ENCODE measurements at places on chromosomes 6 and 20. TPM values are rescaled to one million over a fixed set of nuclear protein-coding genes. Genes with fewer than 3 reads are reported as not detected.

GRCh38 chr6:6788394-6789032 lies 200.0 kb downstream of the LY86 start:
- DNase-seq: no peak

GRCh38 chr6:41697861-41698781 lies 37.3 kb downstream of the TFEB start:
- peak; percentile 81 for DNase-seq

GRCh38 chr20:35635652-35636051 lies 20.0 kb downstream of the SPAG4 start:
- DNase-seq: no peak

GRCh38 chr20:16621435-16622141 lies 48.3 kb upstream of the KIF16B start:
- DNase-seq: no peak

DNA sequence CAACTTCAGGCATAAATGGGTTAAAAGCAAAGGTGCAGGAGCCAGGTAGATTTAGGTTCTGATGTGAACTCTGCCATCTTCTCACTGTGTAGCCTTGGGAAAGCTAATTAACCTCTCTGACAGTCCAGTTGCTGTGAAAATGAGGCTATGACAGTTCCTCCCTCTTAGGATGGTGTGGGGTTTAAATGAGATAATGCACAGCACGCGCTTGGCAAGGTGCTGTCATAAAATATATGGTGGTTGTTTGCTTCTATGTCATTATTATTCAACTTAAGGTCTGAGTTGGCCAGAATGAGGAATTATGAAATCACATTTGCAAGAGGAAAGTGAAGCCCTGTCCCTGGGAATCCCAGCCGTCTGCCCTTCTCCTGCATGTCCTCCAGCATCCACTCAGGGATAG lies 15.5 kb upstream of the BCAS1 start:
- no peak for DNase-seq

GRCh38 chr6:70680396-70680795 lies 12.7 kb downstream of the SMAP1 start:
- DNase-seq: no peak

GRCh38 chr6:89669002-89669401 lies 30.5 kb upstream of the LYRM2 start:
- DNase-seq: no peak

- DNase-seq: no peak
These were observed 906 bp upstream of the COL12A1 start for GRCh38 chr6:75206576-75207342.

Gene RSPO4
- polyA plus RNA-seq: 0.08 TPM

Gene SRSF12
- 0.14 TPM for polyA plus RNA-seq

- DNase-seq: no peak
These were observed 366.5 kb downstream of the PLCB1 start for GRCh38 chr20:8498571-8498970.

Gene IRF4
- polyA plus RNA-seq: 0.01 TPM

GRCh38 chr20:34016736-34017135 lies 23.0 kb downstream of the RALY start:
- DNase-seq: no peak

Gene HMGCLL1
- not detected for polyA plus RNA-seq

GRCh38 chr6:72855471-72855870 lies 233.6 kb downstream of the KCNQ5 start:
- DNase-seq: no peak

DNA sequence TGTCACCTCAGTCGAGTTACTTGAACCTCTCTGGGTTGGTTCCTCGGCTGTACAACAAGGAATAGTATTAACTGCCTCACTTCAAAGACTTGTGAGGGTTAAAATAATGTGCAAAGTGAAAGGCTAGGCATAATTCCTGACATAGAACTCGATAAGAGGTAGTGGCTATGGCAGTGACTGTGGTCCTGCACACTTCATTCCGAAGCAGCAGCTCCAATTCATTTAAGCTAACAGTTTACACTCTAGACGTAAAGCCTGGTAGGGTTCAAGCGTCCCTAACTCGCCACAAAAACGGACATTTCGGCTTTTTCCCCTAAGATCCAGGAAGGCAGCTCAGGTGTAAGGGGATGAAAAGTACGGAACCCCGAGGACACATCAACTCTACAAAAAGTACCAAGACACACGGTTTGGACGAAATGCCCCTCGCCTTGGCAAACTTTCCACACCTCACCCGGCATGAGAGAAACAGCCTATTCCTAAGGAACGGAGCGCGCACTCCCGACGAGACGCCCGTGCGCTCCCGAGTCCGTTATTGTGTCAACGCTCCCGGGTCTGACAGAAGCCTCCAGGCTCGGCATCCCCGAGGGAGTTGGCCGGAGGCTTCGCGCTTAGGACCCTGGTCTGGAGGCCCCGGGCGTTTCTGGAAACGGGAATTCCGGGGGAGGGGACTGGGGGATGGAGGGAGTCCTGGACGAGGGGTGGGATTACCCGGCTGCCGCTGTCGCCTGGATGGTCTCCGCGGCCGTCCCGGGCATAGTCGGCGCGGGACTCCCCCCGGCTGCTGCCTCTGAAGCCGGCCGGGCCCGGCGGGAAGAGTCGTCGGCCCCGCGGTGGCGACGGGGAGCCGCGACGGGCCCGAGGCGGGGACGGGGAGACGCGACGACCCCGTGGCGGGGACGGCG lies 937 bp downstream of the ZNF318 start:
- peak; percentile 42 for DNase-seq

DNA sequence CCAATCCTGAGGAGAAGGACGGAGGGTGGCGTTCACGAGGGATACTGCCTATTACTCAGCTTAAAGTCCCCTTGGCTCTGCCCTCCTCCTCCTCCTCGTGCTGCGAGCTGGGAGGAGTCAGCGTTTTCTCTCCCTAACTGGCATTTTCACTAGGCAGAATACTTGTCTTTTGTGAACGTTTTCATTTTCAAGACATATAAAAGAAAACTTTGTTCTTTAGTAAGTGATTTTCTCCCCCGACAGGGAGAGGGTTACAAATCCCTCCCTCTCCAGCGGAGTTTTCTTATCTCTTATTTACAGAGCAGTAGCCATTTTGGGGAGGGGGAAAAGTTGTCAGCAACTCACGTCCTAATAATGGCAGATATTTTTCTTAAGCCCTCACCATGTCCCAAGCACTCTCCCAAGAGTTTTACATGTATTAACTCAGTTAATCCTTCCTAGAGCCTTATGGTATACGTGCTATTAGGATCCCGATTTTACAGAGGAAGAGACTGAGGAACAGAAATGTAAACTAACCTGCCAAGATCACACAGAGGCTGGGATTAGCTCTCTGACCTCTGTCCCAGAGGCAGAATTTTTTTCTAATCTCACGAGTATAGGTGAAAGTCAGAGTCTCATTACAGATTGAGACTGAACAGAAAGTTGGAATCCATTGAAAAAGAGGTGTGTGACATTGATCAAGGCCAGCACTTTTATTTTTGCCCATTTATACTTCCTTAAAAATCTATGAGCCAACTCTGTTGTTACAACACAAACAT lies 30.0 kb upstream of the ZNF217 start:
- peak; percentile 69 for DNase-seq

Gene NINL
- 2.1 TPM for polyA plus RNA-seq

DNA sequence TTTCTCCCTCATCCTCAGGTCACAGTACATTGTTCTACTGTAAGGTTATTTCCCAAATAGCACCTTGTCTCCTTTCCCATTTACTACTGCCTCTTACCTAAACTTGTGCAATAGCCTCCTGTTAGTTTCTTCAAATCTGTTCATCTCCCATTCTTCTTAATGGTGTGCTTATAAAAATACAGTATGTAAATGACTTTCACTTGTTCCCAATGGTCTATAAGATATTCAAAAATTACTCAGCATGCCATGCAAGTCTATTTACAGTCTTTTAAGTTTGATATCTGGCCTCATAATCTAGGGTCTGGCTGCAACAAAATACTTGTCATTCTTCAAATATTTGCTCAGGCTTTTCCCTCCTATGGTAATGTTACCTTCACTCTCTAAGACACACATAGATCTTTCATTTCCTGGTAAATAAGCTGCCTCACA lies 31.5 kb upstream of the RHAG start:
- no peak for DNase-seq

Gene HLA-DPA1
- polyA plus RNA-seq: 1.9 TPM

Gene PMEPA1
- polyA plus RNA-seq: 67.5 TPM

DNA sequence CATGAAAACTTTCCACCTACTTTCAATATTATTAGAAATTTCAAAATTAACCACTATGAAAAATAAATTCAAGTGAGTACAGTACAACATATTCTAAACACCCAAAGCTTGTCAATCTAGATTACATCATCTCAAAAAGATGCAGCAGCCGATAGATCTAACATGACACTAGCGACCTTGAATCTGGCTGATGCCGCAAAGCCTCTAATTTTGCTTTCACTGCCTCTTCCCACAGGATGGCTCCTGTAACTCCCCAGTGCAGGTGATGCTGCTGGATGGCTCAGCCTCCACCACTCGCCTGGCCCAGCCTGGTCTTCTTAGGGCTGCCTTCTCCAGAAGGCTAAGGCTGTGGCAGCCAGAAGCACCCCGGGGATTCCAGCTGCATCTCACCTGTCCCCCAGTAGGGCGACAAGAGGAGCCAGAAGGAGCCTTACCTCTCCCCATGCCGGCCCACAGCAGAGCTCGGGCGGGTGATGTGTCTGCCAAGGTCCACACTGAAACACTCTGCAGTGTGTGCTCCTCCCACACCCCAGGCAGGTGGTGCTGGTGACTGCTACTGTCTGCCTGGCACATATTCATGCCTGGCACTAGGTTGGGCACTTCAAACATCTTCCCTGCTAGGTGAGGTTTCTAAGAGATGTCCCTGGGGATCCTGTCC lies 82.1 kb downstream of the SLC23A2 start:
- no peak for DNase-seq

Gene RIMS4
- polyA plus RNA-seq: not detected

DNA sequence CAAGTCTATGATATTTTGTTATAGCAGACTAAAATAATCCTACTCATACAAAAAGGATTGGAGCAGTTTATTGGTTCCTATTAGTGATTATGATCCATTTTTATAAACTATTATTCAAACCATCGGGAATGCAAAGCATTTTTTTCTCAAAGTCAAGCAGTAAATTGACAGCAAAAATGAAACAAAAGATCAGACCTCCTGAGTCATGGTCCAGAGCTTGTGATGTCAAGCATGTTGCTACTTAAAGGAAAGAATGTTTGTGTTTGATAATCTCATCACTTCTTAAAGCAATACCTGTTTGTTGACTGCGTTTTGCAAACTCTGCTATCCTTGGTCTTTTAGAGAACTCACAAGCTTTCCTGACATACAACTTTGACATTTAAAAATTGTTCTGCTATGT lies 204.4 kb downstream of the SAMD5 start:
- no peak for DNase-seq

Gene EYA2
- polyA plus RNA-seq: 0.03 TPM

- no peak for DNase-seq
These were observed 42.8 kb upstream of the TAF8 start for GRCh38 chr6:42007286-42008137.

GRCh38 chr20:63234693-63235398 lies 859 bp upstream of the BIRC7 start:
- peak; percentile 26 for DNase-seq

- peak; percentile 95 for DNase-seq
These were observed 984 bp downstream of the TFAP2C start for GRCh38 chr20:56630086-56630493.

Gene NDUFAF5
- polyA plus RNA-seq: 10.8 TPM

GRCh38 chr6:3310703-3311102 lies 52.0 kb downstream of the PSMG4 start:
- DNase-seq: peak; percentile 84

DNA sequence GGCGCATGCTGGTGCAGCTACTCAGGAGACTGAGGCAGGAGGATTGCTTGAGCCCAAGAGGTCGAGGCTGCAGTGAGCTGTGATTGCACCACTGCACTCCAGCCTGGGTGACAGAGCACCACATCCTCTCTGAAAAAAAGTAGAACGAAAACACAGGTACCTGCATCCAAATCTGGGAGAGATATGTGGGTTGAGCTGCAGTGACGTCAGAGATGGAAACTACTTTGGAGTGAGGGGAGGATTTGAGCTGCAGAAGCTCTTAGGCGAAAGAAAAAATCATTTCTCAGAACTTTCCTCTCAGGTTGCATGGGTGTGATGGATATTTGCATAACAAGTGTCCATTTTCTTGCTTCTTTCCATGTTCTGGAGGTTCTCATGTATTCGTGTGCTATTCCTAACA lies 4.0 kb upstream of the TULP1 start:
- no peak for DNase-seq

GRCh38 chr6:159118924-159119323 lies 50.3 kb upstream of the FNDC1 start:
- DNase-seq: no peak

Gene MTG2
- polyA plus RNA-seq: 28.2 TPM
